ENCODE measurements at places on chromosomes 16 and 17. TPM values are rescaled to one million over a fixed set of nuclear protein-coding genes. Genes with fewer than 3 reads are reported as not detected.

The KRT17 gene
- total RNA-seq: not detected

GRCh38 chr16:84199097-84199496 lies 8.1 kb downstream of the ADAD2 start:
- DNase-seq: no peak

The CDRT15L2 gene
- not detected for total RNA-seq

DNA sequence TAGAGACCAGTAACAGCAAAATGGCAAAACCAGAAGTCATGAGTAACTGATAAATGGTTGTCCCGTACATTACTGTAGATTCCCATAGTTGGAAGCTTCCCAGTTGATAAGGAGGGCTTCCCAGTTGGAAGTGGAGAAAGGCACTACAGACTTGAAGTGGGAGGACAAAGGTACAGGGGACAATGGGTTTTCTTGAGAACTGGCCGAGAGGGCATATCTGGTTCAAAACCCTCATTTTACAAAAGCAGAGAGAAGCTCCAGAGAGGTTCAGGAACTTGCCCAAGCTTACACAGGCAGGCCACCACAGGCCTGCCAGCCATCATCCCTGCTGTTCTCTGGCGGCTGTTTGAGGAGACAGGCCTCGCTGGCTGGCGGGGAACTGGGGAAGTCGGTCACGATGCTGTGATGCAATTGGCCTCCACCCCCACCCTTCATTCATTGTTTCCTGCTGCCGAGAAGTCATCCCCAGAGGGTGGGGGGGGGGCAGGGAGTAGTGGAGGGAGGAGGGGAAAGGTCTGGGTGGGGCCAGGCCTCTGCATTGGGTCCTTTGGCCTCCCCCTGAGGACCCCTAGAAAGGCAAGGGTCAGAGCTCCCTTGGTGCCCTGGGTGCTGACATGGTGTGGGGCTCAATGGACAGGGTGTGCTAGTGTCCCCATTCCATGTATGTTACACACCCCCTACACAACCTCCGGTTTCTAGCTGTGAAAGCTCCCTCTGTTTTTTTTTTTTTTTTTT lies 3.0 kb downstream of the UBALD2 start:
- DNase-seq: no peak

GRCh38 chr16:54657058-54657708 lies 273.5 kb upstream of the IRX5 start:
- DNase-seq: no peak

The C16orf89 gene
- not detected for total RNA-seq

GRCh38 chr17:2347805-2348685 lies 10.7 kb downstream of the SGSM2 start:
- no peak for DNase-seq

- DNase-seq: no peak
These were observed 63.0 kb upstream of the TEX2 start for GRCh38 chr17:64326030-64326419.

The DNAAF8 gene
- total RNA-seq: 0.54 TPM

The ABCA6 gene
- total RNA-seq: 0.27 TPM

- DNase-seq: no peak
These were observed 8.2 kb upstream of the TBKBP1 start for GRCh38 chr17:47685556-47686275.

GRCh38 chr16:54031107-54031760 lies 255.4 kb downstream of the IRX3 start:
- DNase-seq: no peak

DNA sequence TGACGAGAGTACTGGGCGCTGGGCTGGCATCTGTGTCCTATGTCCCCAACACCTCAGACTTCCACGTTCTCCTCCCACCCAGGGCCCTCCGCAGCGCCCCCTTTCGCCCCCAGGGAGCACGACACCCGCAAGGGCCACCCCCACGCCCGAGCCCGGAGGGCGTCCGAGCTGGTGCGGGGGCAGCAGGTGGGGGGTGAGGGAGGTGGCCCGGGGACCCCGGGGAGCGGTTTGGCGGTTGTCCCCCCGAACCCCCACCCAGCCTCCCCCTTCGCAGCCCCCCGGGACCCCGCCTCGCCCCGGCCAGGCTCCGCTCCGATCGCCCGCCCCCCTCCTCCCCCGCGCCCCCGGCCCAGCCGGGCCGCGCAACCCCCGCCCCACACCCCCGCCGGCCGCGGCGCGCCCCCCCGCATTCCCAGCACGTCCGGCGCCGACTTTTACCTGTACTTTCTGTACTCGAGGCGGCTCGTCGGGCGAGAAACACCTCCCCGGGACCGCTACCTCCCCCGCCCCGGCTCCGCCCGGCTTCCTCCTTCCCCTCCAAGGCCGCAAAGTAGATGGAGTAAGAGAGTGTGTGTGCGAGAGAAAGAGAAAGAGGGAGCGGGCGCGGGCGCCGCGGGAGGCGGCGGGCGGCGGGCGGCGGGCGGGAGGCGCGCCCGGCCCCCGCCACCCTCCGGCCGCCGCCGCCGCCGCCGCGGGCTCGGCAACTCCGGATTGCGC lies 901 bp downstream of the CDYL2 start:
- peak; percentile 64 for DNase-seq
